ENCODE measurements at places on chromosomes 5 and 9. TPM values are rescaled to one million over a fixed set of nuclear protein-coding genes. Genes with fewer than 3 reads are reported as not detected.

- DNase-seq: no peak
Observed at GRCh38 chr5:69043655-69043996, 50.2 kb upstream of the SLC30A5 start.

GRCh38 chr5:80082731-80083100, 47.6 kb downstream of the THBS4 start:
- no peak for DNase-seq

GRCh38 chr5:104513121-104513602, 950.6 kb upstream of the NUDT12 start:
- no peak for DNase-seq

DNA sequence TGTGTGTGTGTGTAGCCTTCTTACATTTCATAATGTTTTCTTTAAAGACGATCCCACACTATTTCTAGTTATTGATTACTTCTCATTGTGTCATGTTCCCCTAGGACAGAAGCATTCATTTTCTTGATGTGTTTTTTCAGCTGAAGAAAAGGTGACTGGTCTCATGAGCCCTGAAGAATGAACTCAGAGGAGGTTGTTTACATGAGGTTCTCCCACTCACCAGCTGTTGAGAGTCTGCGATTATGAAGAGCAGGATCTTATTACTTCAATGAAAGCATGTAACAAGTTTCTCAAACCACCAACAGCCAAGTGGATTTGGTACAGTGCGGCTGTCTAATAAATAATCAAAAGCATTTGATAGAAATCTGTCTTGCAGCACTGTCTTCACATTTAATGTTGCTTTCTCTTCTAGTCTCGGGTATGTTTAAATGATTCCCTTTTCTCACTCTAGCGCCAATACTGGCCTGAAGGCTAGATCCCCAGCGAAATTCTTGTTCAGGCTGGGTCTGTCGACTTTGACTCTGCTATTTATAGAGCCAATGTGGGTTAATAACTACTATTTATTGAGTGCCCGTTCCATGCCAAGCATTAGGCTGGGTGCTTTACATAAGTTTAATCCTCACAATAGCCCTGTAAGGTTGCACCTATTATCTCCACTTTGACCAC, 9.6 kb upstream of the FSD1L start:
- DNase-seq: no peak

Gene BAAT
- 0.92 TPM for total RNA-seq

DNA sequence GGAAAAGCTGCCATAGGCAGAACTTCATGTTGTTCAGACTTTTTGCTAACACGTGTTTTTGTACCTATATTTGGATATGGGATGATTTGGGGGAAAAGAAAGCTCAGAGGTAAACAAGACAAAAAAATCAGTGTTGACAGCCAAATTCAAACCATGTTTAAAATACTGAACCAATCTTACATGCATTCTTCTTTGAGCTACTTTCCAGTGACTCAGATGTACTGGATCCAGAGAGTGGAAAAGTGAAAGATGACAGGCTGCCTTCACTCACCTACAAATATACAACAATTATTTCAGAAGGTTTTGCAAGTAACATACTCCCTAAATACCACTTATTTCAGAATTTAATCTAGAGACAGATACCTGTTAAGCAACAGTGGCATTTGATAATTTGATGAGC, 165.7 kb downstream of the MPDZ start:
- DNase-seq: no peak

Gene PPP1R2B
- total RNA-seq: not detected

DNA sequence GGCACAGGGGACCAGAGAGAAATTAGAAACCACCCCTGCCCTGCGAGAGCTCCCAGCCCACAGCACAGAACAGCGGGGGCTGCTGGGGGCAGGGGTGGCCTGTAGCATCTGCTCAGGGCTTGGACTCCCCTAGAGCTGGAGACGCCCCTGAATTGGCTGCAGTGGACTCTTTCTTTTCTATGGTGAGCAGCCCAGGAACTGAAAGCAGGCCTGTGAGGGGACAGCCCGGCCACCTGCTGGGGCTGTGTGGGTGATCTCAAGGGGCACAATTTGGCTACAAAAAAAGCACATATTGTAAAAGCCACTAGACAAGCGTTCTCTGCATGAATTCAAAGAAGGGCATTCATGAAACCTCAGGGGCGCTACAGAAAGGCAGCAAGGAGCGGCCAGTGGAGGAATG, 57.5 kb upstream of the ICE1 start:
- DNase-seq: no peak

- no peak for DNase-seq
Observed at GRCh38 chr5:121088341-121088740, 624.2 kb downstream of the PRR16 start.

DNA sequence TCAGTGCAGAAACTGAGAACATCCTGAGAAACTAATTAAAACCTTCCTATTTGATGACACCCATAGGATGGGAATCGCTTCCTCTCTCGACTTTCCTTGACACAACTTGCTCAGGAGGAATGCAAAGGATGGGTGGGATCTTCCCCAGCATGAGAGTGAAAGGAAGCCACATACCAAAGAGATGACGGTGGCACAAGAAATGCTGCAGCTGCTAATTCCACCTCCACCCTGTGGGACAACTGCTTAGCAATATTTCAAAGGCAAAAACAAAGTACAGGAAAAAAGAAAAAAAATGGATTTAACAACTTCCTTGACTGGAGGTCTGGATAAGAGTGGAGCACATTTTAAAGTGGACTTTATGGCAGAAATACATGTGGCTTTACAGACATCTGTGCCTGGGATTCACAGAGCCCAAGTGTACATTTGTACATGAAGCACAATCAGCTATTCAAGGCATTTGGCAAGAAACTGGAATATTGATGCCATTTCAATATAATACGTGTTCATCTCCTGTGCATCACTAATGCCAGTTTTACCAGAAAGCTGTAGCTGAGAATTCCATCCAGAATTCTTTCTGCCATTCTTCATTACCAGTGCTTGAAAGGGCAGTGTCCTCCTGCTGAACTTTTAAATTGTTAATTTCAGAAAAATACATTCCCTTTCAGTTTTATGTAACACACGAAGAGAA, 359.2 kb upstream of the ACTBL2 start:
- DNase-seq: no peak

Gene LPCAT1
- 53.9 TPM for total RNA-seq

Gene GPR150
- total RNA-seq: 1.1 TPM
